SK-N-DZ (cell line): ENCODE measurements at places on chromosomes 2 and 18.

DNA sequence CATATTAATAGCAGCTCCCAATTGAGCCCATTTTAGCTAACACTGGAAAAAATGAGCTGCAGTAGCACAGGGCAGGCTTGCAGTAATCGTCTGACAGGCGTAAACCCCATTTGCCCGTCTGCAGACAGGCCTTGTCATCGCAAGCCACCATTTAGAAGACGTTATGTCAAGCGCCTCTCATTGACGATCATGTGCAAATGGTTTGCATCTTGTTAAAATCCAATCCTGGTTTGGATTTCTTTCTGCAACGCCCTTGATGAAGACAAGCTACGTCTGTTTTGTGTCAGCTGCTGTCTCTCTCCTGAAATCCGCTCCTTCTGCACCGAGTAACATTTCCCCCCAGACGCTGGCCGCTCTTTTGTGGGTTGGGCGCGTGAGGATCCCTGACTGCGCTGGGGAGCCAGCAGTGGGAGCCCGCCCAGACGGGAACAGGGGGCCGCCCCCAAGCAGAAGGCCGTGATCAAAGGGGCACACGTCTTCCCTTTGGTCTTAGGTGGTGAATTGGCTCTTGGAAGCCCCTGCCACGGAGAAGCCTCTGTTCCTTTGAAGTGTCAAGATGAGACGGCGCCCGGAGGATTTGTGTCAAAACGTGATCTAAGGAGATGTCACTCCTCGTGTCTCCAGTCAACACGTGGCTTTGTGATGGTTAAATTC is 84.2 kb upstream of the GPC1 start:
- peak; percentile 90 for DNase-seq

DNA sequence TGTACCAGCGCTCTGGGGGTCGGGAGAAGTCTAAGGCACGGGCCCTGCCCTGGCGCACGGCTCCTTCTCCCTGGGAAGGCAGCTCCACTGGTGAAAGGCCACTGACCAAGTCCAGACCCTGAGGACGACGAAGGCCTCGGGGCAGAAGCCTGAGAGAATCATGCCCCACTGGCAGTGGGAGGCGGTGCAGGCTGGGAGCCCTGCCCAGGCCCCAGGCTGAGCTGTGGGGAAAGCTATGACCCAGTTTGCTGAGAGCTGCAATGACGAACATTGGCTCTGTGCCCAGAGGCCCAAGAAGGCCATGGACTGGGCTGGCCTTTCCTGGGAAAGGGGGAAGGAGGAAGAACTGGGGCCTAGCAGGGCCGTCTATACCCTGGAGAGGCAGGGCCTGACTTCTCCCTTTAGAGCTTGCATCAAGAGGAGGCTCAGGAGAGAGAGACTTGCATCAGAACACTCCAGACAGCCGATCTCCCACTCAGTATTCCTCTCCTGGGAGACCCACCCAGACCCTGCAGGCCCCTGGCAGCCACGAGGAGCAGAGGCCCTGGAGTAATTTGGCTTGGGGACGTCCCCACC is 32.9 kb downstream of the HS1BP3 start:
- peak; percentile 34 for DNase-seq

DNA sequence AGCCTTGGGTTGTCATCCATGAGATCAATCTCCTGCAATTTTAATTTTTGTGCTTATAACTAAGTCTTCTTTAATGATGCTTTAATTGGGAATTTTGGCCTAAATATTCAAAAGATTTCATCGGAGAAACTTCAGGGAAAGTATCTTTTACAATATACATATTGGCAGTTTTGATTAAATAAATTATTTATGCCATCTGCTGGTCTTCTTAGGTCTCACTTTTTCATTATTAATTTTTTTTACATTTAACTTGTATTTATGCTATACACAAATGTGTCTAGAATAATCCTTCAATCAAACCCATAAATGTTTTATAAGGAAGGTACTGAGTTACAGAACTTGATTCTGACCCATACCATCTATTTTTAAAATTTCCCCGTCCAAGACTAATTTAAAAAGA is 95.1 kb upstream of the XPO1 start:
- DNase-seq: no peak

DNA sequence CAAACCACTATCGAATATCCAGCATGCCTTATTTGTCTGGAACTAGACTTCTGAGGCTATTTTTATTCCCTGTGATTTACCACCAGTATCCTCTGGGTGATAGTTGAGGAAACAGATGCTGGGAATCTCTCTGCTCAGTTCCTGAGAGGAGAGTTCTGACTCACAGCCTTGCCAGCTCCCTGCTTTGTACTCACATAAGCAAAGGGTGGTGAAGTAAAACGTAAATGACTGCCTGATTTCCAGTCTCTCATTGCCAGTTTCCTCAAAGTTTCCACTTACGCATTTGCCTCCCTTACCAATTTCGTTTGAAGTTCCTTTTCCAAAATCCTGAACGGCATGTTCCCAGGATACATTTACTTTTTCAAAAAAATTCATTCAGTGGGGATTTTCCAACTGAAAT is 69.2 kb upstream of the HNRNPA3 start:
- no peak for DNase-seq

GRCh38 chr2:135190799-135191198 is 138.7 kb downstream of the RAB3GAP1 start:
- DNase-seq: no peak

GRCh38 chr2:96913398-96914202 is 43.7 kb upstream of the SEMA4C start:
- DNase-seq: peak; percentile 54

- no peak for DNase-seq
These were observed 43.0 kb upstream of the STK39 start for GRCh38 chr2:168290391-168290790.

- DNase-seq: no peak
These were observed 47.4 kb upstream of the BIN1 start for GRCh38 chr2:127154396-127154795.

DNA sequence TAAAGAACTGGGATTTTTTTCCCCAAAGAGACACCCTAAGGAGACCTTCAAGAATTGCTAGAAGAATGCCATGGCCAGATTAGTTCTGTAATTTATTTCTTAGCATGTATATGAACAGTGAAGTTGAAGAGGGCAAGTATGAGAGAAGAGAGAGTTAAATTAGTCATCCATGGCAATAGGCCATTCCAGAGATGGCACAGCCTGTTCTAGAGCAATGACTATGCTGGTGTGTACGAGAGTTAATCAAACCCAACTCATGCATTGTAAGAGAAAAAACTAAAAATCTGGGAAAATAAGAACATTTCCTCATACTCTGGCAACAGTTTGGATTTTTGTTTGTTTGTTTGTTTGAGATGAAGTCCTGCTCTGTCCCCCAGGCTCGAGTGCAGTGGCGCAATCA is 112.1 kb upstream of the PIK3C3 start:
- no peak for DNase-seq

DNA sequence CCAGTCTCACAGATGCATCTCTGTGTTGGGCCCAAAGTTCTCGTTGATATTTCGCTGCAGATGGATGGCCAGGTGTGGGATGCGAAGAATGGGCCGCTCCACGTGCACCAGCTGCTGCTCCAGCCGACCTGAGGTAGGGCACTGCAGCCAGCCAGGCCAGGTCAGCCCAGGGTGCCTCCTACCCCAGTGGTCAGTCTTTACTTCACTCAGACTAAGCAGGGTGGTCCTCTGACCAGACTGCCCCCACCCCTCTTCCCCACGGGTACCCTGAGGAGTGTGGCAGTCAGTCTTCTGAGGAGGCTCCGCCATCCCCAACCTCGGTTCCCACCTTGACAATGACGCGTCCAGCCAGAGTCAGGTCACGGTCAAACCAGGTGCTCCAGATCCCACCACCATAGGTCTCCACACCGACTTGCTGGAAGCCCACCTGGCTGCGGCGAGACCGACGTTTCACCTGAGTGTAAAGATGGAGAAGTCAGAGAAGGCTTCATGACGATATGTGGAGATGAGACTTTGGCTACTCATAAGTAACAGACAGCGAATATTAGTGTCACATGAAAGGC is 1.7 kb downstream of the DNPEP start:
- DNase-seq: no peak

- peak; percentile 63 for DNase-seq
These were observed 91.6 kb downstream of the TMX3 start for GRCh38 chr18:68623342-68623741.

DNA sequence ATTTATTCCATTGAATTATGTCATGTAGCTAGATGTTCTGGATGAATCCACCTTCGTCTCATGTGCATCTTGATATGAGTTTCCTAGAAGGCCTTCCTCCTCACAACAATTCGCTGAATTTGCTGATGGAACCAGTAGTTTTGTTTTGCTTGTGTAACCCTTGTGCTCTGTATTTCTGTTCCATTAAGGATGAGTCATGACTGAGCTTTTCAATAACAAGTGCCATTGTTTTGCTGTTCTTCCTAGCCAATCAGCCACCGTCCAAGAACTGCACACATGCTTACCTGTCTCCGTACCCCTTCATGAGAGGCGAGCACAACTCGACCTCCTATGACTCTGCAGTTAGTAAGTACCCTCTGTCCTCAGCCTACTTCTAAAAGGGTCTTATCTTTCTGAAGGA is 2.3 kb downstream of the TMEM182 start:
- no peak for DNase-seq

GRCh38 chr2:23547725-23548124 is 162.7 kb downstream of the KLHL29 start:
- DNase-seq: no peak

DNA sequence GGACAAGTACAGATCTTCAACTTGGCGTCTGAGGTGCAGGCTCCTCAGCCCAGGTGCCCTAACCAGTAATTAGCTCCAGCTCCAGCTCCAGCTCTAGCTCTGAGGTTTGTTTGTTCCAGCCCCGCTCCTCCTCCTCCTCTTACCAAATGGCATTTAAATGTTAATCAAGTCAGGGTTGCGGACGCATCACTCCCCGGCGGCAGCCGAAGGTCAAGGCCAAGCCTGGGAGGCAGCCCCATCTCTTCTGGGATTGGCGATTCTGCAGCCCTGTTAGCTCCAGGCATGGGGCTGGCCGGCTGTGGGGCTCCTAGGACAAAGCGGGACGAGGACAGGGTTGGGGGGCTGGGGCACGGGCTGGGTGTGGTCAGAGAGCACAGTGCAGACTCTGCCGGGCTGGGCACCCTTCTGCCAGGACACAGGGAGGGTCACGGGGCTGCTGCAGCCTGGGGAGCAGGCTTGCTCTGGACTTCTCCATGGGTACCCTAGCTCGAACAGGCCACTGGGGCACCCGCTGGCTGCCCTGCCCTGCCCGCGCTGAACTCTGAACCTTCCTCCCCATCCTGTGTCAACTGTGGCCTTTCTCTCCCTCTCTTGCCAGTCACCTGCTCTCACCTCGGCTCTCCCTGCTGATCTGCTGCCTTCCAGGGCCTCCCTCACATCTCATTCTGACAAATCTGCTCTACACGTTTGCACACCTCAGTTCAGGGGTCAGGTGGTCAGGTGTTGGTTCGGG is 203.3 kb downstream of the CELF4 start:
- DNase-seq: peak; percentile 60

- DNase-seq: no peak
These were observed 10.2 kb downstream of the C18orf32 start for GRCh38 chr18:49476664-49477411.

- DNase-seq: no peak
These were observed 2.1 kb downstream of the ATAD2B start for GRCh38 chr2:23924589-23925359.

GRCh38 chr18:8744038-8744437 is 38.7 kb downstream of the MTCL1 start:
- DNase-seq: no peak

- no peak for DNase-seq
These were observed 27.7 kb upstream of the CYP27A1 start for GRCh38 chr2:218754201-218754600.

DNA sequence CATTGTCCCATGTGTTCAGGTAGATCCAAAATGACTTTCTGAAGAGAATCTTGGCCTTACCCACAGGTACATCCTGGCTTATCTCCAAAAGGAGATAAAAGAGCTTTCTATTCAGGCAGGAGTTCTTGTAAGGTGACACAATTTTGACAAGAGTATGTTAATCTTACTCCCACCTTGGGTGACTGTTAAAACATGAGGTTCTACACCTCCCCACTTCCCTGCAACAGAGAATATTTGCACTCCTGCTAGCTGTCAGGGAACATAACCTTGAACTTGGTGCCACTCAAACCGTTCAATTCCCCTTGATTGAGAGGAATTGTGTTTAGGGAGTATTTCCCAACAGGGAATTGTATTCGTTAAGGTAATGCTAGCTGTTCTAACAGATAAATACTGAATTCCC is 372.5 kb upstream of the KLHL29 start:
- DNase-seq: no peak

DNA sequence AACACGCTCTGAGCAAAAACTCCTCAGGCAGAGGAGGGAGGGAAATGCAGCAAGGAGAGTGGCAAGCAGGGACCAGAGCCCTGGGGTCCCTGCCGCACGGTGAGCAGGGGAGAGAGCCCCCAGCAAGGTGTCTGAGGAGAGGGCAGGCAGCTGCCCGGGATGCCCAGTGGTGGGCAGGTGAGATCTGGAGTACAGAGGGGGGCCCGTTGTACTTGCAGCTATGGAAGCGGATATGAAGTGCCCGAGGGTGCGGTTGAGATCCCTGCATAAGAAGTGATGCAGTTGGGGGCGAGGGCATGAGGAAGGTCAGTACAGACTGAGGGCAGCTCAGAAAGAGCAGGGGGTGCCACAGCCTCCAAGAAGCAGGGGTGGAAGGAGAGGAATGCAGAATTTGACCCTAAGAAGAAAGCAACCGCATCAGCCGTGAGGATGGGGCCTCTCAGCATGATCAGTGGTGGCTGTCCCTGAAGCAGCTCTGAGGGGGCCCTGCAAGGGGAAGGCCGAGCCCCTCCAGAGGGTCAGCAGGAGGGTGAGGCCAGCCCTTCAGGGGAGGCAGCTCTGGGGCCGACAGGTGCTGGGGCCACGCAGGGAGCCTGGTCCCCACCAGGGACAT is 29.4 kb downstream of the MTERF4 start:
- DNase-seq: no peak

DNA sequence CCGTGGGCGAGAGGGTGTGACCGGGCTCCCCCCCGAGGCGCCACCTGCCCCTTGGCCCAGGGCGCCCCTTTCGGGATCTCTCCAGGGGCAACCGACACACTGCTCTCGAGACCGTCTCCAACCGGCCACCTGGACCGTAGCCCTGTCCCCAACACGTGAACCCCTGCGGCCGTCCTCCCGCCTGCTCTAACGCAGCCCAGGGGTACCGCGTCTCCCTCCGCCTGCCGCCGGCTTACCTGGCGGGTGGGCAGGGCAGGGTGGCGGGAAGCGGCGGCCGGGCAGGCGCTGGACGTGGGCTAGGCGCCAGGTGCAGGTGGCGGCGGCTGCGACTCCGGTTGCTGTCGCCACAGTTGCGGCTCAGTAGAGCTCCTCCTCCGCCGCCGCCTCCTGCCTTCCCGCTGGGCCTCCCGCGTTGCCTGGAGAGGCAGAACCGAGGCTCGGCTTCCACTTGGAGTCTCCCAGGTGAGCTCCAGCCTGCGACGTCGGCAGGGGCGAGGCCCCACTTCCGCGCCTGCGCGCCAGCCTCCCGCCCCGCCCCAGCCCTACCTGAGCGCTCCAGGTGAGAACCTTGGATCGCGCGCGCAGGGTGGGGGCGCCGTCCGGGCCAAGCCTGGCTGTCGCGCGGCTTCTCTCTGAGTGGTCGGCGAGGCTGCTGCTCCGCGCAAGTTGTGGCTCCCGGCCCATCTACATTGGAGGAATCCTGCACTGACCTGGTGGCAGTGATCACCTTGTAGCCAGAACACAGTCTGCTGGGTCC is at the start of gene GALNT3:
Gene GALNT3 (minus strand): TSS at position 469 of the 757 bp plus-strand sequence. CDS start 23,547 bp downstream, outside the sequence.
- no peak for DNase-seq

GRCh38 chr2:240051697-240052096 is 1.6 kb downstream of the OR6B3 start:
- DNase-seq: no peak

GRCh38 chr2:144374163-144374661 is 145.7 kb downstream of the ZEB2 start:
- DNase-seq: no peak
